ENCODE measurements at places on chromosomes 4 and X.

- DNase-seq = no peak
Observed at GRCh38 chr4:2757426-2757825, 1.3 kb upstream of the TNIP2 start.

DNA sequence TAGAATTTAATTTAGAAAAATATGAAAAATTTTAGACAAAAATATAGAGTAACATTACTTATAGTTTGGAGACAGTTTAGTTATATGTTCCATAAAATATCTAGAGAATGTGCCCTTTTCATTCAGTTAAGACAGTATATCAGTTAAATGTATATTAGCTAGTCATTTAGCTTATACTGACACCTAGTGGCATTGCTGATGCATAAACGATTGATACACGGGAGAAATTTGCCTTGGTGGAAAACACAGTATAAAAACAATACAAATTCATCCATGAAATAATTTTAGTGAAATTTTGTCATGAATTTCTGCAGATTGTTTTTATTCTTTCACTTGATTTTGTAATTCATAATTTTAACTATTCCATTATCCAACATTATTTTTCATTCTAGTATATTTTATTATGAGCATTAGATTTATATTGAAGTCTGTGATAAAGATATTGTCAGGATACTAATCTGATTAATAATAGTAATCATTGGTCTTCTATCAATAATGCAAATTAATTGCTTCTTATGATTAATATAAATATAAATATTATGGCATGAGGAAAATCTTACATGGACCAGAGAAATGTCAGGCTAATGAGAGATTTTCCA, 219.0 kb downstream of the TLL1 start:
- DNase-seq = no peak

DNA sequence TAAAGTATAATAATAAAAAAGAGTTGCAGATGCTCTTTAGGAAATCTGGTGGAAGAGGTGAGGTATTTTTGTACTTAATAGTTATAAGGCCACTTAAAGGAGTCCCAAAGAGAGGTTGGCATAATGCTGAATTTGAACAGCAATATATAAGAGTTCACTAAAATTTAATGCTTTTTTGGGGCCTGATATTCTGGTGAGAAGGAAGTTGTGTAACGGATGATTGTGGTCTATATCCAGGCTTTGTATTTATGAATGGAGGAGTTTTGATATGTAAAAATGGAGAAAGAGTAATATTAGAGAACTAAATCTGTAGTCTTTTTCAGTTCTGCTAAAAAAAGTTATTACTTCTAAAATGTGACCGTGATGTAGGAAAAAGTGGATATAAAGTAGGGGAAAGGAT, 20.4 kb downstream of the BMP2K start:
- no peak for DNase-seq

GRCh38 chr4:143399113-143399949, 62.7 kb downstream of the GAB1 start:
- no peak for DNase-seq

GRCh38 chrX:97806238-97806637, 922.5 kb downstream of the RPA4 start:
- no peak for DNase-seq

GRCh38 chr4:147362938-147363337, 118.0 kb upstream of the EDNRA start:
- no peak for DNase-seq

GRCh38 chr4:27048429-27049238, 188.0 kb downstream of the STIM2 start:
- DNase-seq = no peak

DNA sequence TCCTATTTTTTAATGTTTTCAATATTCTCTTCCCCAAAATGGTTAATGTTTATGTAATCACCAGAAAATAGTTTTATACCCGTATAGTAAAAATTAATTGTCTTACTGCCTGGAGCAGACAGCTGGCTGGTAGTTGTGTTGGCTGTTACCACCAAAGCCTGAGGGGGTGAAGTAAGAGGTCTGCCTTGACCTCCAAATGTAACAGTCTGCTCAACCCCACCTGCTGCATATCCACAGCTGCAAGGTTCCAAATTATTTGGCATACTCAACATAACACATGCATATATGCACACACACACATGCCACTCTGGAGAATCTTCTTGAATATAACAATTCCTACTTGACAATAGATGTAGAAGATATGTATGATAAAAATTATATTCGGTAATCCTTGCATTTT, 624.3 kb downstream of the ADGRL3 start:
- DNase-seq = no peak

DNA sequence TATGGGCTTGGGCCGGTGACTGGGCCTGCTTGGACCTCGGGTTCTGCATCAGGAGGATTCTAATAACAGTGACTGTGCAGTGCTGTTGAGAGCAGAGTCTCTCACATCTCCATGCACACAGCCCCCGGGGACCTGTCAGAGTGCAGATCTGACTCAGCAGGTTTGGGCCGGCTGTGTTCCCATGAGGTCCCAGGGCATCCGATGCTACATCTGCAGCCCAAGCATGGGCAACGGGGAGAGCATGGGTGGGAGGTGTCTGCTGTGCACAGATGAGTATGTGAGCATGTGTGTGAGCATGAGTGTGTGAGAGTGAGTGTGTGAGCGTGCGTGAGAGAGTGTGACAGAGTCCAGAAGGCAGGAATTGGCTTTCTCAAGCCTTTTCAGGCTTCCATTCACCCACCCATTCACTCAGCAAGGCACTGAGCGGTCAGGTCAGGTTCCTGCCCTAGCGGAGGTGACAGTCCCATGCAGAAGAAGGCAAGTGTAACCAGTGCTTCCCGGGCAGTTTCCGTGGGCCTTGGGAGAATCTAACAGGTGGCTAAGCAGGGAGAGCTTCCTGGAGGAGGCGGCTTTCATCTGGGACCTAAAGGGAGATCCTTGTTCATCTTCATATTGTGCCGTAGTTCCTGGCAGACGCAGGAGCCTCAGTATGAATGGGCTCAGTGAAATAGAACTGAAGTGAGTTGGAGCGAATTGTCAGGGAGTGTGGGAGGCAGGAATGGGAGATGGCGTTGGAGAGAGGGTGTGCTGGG, 62.6 kb downstream of the SORCS2 start:
- no peak for DNase-seq

- no peak for DNase-seq
Observed at GRCh38 chr4:127140306-127140705, 492.5 kb upstream of the INTU start.

DNA sequence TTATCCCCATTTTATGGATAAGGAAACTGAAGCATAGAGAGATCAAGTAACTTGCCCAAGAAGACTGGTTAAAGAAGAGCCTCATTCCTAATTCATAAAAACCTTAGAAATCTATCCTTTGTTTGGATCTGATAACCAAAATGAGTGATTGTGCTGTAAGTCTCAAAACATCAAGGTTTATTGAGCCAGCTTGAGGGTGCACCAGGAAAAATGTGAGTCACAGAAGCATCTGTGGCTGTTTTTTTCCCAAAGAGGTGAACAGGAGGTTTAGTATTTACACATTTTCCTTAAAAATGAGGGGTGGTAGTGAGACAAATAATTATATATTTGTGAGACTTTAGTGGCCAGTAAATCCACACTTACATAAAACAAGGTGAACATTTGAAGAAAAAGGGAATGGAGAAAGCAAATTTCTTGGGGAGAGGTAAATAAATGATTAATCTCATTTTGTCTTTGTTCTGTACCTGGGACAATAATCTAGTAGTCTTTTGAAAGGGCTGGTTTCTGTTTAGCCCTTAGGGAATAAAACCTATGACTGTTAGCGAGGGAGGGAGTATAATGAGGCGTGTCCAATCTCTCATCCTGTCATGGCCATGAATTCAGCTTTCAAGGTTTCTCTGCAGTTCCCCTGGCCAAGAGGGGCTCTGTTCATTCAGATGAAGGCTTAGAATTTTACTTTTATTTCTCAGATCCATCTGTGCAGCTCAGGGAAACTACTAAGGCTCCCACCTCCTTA, 12.2 kb upstream of the FMR1 start:
- DNase-seq = no peak

- DNase-seq = peak; percentile 18
Observed at GRCh38 chrX:54357414-54358377, at the start of gene WNK3. WNK3 (minus strand) TSS chrX:54358046.

DNA sequence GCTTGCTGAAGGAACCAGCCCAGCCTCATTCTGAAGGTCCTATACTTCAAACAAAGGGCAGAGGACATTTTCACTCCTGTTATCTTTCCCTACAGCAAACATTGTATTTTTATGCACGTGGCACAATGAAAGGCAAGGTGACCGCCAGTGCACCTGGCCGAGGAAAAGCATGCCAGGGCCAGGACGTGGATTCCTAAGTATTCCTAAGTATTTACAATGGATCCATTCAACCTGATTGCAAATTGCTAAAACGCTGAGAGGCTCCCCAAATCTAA, 127.9 kb upstream of the FTHL17 start:
- DNase-seq = no peak
